ENCODE measurements at places on chromosomes 6 and 20. TPM values are rescaled to one million over a fixed set of nuclear protein-coding genes. Genes with fewer than 3 reads are reported as not detected.

GRCh38 chr20:6381887-6382286 is 259.1 kb upstream of the FERMT1 start:
- no peak for DNase-seq

The AAR2 gene
- 19.3 TPM for total RNA-seq

- no peak for DNase-seq
Observed at GRCh38 chr6:98747960-98748359, 86.4 kb upstream of the POU3F2 start.

DNA sequence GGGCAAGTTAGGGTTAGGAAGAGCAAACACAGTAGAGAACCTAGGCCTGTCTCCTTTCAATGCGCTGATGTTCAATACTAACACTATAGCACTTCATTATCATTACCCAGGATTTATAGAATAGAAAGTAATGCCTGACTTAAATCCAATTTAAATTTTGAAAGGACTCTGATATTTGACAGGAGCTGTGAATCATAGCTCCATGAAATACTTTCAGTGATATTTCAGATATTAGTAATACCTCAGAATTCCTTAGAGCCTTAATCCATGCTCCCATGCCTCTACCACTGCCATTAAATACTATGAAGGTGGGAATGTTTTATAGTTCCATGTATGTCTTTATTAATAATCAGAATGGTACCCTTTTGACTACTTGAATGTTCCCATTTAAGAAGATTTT is 530.2 kb downstream of the BCKDHB start:
- DNase-seq = no peak

DNA sequence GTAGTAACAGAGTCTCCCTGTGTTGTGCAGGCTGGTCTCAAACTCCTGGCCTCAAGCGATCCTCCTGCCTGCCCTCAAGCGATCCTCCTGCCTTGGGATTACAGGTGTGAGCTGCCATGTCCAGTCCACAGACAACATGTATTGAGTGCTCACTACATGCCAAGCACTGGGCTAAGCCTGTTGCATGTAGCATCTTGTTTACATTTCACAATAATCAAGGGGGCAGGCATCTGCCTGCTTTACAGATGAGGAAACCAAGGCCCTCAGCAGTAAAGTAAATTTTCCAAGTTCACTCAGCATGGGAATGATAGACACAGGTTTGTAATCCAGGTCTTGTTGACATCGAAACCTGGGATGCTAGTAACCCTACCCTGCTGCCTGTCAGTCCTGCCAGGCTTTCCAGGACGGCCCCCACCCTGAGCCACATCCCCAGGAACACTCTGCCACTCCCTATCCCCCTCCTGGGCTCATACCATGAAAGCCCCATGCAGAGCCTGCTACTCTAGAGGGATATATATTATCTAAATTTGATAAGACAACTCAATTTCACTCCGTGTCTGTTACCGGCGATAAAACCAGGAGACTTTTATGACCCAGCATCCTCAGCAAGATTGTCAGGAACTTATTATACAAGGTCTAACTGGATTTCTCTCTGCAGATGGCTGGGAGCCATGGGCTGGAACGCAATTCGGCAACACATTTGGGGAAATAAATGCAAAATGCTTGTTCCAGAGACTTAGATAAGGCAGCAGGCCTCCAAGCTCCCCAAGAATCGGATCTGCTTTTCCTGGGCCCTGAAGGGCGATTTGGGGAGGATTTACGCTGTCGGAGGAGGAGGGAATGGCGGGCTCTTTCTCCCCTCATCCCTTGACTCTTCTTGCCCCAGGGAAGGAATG is 30.4 kb downstream of the CD40 start:
- no peak for DNase-seq

DNA sequence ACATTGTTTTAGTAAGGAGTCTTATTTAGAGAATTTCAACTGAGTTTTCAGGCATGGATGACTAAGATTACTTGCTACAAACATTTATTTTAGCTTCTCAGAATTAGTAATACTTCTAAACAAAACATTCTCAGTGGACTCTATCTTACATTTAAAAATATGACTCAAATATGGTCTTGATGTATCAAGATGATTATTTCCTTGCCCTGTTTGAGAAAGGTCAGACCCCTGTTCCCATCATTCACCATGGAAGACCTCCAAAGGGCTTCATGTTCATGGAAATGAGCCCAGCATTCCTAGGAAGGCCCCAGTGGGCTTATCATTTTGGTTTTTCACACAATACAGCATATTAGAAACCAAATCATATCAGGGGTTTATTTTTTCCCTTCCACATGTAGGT is 24.6 kb upstream of the TRPC4AP start:
- no peak for DNase-seq

The CTCFL gene
- total RNA-seq = not detected

DNA sequence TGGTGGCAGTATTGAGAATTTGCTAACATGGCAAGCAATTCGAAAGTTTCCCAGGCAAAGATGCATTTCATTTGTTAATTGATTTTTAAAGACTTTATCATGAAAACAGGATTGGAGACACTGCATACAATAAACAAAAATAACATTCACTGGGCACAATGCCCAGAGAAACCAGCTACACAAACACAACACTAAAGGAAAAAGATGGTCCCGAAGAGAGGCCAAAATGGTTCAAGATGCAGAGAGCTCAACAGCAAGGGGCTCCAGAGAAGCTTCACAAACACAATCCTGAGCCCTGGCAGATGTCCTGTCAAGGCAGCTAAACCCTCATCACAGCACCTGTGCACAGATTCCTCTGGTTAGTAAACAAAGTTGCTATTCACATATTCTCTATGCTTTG is 79.3 kb downstream of the INSM1 start:
- no peak for DNase-seq

DNA sequence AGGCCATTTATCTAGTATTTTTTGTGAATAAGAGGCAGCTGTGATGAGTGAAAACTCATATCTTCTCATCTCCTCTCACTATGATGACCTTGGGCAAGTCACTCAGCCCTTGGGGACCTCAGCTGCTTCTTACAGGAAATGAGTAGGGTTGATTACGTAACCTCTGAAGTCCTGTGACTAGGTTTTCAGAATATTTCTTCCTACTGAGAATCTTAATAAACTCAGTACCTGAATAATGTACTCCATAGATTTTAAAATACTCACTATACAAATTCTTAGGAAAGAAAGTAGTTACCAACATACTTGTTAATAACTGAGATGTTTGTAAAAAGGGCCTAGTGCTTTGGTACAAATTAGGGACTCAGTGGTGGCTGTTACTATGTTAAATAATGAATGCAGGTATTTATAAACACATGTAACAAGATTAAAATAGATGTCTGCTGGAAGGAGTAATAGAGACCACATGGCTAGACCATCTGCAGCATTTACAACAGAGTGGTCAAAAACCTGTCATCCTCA is 60.9 kb downstream of the RPRD1B start:
- DNase-seq = no peak

DNA sequence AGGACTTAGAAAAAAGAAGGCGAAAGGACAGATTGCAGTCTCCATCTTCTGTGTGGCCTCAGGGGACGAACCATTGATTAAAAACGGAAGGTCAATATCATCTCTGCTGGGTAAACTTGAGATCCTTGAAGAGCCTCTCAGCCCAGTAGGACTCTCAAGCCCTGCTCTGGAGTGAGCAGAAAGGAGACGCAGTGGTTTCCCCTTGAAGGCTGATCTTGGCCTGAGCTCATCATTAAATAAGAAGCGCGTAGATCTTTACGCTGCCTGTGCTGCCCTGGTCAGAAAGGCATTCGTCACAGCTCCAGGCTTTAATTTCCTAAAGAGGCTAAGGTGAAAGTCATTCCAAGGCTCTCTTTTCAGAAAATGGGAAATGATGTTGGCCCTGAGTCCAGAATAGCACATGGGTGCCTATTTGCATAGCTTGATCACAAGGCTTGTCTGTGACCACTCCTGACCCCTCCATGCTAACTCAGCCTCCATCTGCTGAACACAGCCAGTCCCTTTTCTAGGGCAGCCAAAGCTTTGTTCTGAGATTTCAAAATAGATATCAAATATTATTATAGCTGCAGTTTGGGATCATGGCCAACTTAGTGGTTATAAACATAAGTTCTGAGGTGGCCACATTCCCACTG is 29.3 kb upstream of the XRN2 start:
- DNase-seq = no peak

The WFDC5 gene
- not detected for total RNA-seq

The UCKL1 gene
- total RNA-seq = 44.8 TPM

- DNase-seq = no peak
Observed at GRCh38 chr20:16771213-16771612, 23.1 kb downstream of the OTOR start.

- DNase-seq = peak; percentile 6
Observed at GRCh38 chr20:25283221-25283951, 35.5 kb downstream of the PYGB start.

DNA sequence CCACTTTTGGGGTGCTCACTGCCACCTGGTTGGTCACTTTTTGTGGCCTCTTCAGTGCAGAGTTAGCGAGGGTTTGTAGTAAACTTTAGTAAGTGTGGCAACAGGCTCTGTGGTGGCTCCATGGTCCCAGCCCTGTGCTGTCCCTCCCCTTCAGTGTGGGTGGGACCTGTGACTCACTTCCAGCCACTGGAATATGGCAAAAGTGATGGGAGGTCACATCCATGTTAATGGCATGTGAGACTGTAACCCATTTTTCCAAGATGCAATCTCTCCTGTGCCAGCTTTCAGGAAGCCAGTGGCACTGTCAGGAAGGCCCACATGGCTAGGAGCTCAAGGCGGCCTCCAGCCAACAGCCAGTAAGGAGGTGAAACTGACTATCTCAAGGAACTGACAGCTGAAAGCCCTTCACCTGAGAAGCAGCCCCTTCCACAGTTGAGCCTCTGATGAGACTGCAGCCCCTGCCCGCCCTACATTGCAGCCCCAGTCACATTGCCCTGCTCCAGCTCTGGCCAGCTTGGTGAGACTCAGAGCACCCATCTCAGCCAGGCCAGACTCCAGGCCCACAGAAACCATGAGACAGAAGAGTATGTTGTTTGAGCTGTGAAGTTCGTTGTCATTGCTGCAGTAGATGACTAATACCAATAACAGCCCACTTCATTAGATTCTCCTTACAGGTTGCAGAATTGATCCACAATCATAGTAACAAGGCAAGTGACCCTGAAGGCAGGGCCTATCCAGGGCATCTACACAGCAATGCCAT is 13.1 kb upstream of the CST7 start:
- no peak for DNase-seq

The NRSN1 gene
- 0.45 TPM for total RNA-seq

The SNRPB gene
- 104 TPM for total RNA-seq

DNA sequence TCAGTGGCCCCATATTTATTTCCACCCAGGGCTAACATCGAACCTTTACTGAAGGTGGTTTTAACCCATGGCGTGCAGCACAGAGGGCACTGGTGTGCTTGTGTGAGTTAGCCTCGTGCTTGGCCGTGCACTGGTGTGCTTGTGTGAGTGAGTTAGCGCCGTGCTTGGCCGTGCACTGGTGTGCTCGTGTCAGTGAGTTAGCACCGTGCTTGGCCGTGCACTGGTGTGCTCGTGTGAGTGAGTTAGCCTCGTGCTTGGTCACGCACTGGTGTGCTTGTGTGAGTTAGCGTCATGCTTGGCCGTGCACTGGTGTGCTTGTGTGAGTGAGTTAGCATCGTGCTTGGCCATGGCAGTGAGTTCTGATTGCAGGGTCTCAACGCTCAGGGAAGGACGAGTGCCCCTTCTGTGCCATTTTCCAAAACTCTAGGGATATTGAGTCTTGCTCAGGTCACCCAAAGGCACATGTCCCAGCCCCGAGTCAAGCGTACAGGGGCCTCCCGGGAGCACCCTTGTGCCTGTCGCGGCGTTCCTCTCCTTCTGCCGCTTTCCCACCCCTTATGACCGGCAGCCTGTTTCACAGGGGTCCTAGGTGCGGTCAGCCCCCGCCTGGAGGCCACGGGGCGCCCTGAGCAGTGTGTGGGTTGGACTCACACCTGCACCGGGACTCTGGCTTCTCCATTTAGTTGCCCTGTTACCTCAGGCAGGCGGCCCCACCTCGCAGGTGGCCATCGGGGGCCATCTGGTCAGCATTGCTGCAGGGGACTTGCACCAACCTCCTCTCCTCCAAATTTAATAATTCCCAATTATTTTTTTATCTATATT is 399.1 kb downstream of the CDH4 start:
- no peak for DNase-seq

DNA sequence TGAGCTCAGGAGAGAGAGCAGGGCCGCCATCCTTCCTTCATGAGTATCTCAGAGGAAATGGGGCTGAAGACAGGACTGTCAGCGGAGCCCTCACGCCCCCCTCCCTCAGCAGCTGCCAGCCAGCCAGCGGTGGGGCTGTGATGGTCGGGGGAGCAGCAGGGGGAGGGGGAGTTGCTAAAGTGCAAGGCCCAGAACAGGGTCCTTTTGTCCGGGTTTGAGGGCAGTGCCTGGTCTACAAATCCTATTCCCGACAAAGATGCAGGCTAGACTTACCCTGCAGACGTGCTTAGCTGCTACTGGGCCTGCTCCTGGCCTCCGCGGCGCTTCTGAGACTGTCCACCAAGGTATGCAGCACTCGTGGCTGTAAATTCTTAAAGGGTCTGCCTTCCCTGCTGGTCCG is 593.4 kb upstream of the CDH4 start:
- no peak for DNase-seq

- peak; percentile 30 for DNase-seq
Observed at GRCh38 chr20:59402681-59403080, 102.3 kb downstream of the EDN3 start.

The LY6G5C gene
- total RNA-seq = 1.6 TPM

The TTLL9 gene
- total RNA-seq = not detected

- DNase-seq = no peak
Observed at GRCh38 chr6:52335576-52335975, 26.4 kb upstream of the PAQR8 start.

DNA sequence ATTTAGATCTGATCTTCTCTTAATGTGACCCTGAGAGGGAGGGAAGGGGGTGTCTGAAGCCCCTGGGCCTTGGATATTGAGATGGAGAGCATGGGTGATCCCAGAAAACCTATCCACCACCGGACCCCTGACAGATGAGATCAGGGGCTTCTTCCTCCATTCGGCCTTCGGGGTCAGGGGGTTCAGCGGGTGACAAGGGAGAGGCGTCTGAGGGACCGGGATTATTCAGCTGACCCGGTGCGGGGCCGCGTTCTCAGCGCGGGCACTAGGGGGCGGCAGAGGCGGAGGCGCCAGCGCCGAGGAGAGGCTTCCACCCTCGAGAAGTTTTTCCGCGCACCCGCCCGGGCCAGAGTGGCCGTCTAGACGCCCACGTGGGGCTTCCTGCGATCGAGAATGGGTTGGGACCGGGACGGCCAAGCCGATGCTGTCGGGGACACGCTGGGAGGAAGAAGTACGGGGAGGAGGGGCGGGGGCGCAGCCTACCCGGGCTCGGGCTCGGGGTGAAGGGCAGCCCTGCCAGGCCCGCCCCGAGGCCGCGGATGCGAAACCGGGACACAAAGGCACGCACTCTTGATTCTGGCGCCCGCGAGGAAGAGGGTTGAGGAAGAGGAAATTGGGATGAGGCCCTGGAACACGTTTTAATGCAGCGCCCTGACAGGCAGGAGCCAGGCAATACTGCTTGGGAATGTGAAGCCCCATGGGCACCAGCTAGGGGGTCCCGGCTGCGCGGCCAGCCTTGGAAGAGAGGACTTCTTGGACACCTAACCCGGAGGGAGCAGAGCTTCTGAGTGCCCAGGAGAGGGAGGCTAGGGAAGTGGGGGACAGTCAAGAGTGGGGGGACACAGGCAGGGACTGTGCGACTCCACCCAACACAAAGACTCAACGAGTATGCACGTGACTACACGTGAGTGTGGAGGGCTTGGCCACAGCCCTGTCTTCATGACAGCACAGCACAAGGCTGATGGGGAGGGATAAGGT is 30.6 kb downstream of the COL11A2 start:
- DNase-seq = peak; percentile 68

The C20orf141 gene
- total RNA-seq = not detected

GRCh38 chr6:24257282-24257681 is 100.6 kb downstream of the DCDC2 start:
- DNase-seq = no peak

GRCh38 chr20:63542696-63543095 is 4.9 kb downstream of the SRMS start:
- peak; percentile 26 for DNase-seq
